Fibroblast of lung (primary cell): ENCODE measurements at places on chromosomes 4 and X. TPM values are rescaled to one million over a fixed set of nuclear protein-coding genes. Genes with fewer than 3 reads are reported as not detected.
A peak's percentile ranks its signal among the peaks of the same experiment; 100 is the strongest.

GRCh38 chr4:103091601-103092223, 7.9 kb downstream of the BDH2 start:
- no peak overlapping the region for H3K27ac ChIP-seq
- H3K4me1 ChIP-seq: no peaks in the 10 kb centered on the region
- H3K36me3 ChIP-seq: peaks cover 2% of the 10 kb centered on the region
- H3K4me3 ChIP-seq: no peak overlapping the region
- H3K27me3 ChIP-seq: no peaks in the 10 kb centered on the region

- no peaks in the 10 kb centered on the region for H3K4me1 ChIP-seq
- no peak overlapping the region for H3K4me3 ChIP-seq
- no peaks in the 10 kb centered on the region for H3K27me3 ChIP-seq
- DNase-seq: no peak
- no peaks in the 10 kb centered on the region for H3K36me3 ChIP-seq
These were observed 13.7 kb upstream of the DTHD1 start for GRCh38 chr4:36267486-36268268.

DNA sequence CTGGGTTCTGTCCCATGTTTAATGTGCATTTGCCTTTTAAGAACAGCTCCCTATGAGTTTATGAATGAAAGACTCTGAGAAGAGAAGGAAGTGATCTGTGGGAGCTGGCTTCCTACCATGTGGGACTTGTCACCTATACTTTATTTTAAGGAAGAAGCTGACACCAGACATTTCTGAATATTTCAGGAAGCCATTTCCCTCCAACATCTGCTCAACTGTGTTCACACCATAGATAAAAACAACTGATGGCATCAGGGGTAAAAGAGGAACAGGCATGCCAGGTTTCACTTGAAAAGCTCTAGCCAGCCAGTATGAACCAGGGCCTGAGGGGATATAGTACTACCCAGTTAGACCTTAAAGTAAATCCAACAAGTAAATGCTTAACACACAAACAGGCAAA, 116.0 kb downstream of the COL4A6 start:
- H3K4me1 ChIP-seq: no peaks in the 10 kb centered on the region
- H3K4me3 ChIP-seq: no peak overlapping the region
- H3K36me3 ChIP-seq: no peaks in the 10 kb centered on the region

GRCh38 chr4:144820011-144820727, 174.2 kb downstream of the HHIP start:
- H3K4me1 ChIP-seq: no peaks in the 10 kb centered on the region
- DNase-seq: peak; percentile 98

The DCUN1D4 gene
- total RNA-seq: 50.7 and 52.4 TPM in 2 replicates

The PPM1K gene
- total RNA-seq: 10.0 and 18.0 TPM in 2 replicates

The PPEF2 gene
- not detected in 2 replicates for total RNA-seq

The MAGEC3 gene
- not detected in 2 replicates for total RNA-seq
